ENCODE measurements at places on chromosomes 12 and 14.

DNA sequence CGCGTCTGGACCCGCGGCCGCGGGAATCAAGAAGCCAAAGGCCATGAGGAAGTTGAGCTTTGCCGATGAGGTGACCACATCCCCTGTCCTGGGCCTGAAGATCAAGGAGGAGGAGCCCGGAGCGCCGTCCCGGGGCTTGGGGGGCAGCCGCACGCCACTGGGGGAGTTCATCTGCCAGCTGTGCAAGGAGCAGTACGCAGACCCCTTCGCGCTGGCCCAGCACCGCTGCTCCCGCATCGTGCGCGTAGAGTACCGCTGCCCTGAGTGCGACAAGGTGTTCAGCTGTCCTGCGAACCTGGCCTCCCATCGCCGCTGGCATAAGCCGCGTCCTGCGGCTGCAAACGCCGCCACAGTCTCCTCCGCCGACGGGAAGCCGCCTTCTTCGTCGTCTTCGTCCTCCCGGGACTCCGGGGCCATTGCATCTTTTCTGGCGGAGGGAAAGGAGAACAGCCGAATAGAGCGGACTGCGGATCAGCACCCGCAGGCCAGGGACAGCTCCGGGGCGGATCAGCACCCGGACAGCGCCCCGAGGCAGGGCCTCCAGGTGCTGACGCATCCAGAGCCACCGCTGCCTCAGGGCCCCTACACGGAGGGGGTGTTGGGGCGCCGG lies 1.0 kb downstream of the INSM2 start:
- no peak for DNase-seq

DNA sequence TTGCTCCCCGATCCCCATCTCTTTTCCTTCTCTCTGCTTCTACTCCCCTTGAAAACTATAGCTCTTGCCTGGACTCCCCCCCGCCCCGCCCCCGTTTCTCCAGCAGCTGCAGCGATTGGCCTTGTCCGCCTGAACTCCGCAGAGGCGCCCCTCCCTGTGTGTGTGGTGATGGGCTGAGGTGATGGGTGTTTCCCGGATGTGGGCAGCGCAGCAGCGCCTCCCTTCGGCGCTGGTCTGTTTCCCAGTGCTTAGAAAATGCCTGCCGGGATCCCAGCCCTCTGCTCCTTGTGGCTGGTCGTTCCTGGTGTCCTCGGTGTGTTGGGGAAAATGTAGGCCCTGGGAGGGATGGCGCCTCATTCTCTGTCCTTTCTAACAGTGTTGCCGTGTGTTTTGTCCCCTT lies 43.3 kb downstream of the GALNT8 start:
- DNase-seq, result no peak

DNA sequence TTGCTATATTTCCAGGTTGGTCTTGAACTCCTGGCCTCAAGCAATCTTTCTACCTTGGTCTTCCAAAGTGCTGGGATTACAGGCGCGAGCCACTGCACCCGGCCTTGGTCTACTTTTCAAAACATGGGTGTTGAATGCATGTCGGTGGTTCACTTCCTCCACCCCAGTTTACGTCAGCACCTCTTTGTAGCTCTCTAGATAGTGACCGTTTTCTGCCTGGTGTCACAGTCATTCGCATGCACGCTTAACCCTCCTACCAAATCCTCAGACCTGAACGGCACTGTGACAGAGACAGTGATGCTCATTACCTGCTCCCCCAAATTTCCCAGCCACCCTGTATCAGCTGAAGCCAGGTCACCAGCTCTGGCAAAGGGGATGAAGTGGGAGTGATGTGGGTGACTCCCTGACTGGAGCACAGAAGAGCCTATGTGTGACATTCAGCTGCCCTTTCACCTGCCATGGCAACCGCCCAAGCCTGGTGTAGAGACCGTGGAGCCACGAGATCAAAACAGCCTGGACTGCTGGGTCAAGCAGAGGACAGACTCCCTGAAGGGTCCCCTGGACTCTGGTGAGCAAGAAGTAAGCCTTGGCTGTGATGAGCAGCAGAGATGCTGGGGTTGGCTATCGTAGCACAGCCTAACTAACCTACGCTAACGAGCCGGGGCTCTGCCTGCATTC lies 66.2 kb upstream of the GPR68 start:
- no peak for DNase-seq

GRCh38 chr12:108525681-108526080 lies 10.6 kb downstream of the FICD start:
- DNase-seq, result no peak

DNA sequence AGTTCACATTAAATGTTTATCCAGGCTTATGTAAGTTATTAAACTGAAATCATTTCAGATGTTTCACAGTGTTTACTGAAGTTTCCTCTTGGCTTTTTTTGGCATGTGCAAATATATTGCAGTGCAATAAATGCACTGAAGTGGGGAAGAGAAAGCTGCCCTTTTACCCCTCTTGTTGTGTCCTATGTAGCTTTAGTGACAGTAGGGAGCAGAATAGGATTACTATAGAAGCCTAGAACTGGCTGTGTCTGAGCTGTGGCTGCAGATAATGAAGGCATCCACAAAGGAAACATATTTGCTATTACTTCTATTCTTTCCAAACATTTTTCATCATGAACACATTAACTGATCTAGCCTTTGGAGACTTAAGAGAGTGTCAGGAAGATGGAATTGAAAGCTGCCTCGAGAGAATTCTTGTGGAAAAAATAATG lies 24.1 kb upstream of the CNTN1 start:
- no peak for DNase-seq

DNA sequence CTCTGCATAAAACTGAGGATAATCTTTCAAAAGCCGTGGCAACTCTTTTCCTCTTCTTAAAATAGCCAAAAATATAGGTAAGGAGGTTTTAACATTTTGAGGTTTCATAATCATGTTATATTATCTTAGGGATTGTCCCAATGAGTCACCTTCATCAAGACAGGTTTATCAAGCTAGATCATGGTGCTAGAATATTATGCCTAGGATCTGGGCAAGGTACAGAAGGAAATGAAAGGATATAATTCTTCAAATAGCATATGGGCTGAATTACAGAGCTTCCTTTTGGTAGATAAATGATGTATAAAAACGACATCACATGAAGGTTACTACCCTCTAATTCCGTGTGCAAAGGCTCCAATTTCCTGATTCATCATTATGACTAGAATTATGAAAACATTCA lies 28.6 kb upstream of the TBC1D15 start:
- DNase-seq, result no peak

DNA sequence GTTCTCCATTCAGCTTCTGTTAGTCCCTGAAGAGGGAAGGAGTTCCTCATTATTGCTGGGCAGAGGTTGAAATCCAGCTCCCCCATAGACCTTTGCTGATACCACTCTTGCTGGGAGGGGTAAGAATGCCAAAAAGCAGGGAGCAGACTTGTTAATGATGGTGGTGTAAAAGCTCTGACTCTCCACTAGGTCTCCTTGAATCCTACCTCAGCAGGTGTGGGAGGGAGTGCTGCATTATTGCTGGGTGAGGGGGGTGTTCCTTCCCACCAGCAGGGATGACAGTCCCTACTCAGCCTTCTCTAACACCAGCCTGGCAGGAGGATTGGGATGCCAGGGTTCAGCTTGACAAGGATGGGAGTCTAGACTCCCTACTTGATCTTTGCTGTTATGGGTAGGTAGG lies 185.8 kb upstream of the NOS1 start:
- DNase-seq, result no peak
